Right lobe of liver (tissue), 6 donors: ENCODE measurements at places on chromosomes 5 and 9. TPM values are rescaled to one million over a fixed set of nuclear protein-coding genes. Genes with fewer than 3 reads are reported as not detected.

The GALNT12 gene
- total RNA-seq: not detected

The SLIT3 gene
- total RNA-seq: 0.82 TPM

GRCh38 chr5:170576602-170577535 lies 73.0 kb downstream of the KCNIP1 start:
- H3K27me3 ChIP-seq: no peaks in the 10 kb centered on the region
- no peak for DNase-seq
- no peaks in the 10 kb centered on the region for H3K4me1 ChIP-seq
- H3K4me3 ChIP-seq: no peak overlapping the region

DNA sequence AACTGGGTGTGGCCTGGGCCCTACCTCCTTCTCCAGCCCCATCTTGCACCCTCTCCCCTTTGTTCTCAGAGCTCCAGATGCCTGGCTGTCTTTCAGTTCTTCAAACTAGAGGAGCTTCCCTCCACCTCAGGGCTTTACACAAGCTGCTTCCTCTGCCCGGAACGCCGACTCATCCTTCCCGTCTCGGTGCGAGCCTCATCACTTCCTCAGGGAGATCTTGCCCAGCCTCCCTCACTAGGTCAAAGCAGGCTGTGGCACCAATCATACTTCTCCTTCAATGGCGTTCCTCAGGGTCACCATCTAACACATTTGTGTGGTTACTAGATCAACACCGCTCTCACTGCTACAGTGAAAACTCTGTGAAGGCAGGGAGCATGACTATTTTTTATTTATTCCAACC lies 56.2 kb upstream of the ZSWIM6 start:
- H3K27ac ChIP-seq: no peak overlapping the region
- no peaks in the 10 kb centered on the region for H3K36me3 ChIP-seq
- no peaks in the 10 kb centered on the region for H3K4me1 ChIP-seq
- no peaks in the 10 kb centered on the region for H3K27me3 ChIP-seq
- H3K4me3 ChIP-seq: no peak overlapping the region
- DNase-seq: peak; percentile 81

DNA sequence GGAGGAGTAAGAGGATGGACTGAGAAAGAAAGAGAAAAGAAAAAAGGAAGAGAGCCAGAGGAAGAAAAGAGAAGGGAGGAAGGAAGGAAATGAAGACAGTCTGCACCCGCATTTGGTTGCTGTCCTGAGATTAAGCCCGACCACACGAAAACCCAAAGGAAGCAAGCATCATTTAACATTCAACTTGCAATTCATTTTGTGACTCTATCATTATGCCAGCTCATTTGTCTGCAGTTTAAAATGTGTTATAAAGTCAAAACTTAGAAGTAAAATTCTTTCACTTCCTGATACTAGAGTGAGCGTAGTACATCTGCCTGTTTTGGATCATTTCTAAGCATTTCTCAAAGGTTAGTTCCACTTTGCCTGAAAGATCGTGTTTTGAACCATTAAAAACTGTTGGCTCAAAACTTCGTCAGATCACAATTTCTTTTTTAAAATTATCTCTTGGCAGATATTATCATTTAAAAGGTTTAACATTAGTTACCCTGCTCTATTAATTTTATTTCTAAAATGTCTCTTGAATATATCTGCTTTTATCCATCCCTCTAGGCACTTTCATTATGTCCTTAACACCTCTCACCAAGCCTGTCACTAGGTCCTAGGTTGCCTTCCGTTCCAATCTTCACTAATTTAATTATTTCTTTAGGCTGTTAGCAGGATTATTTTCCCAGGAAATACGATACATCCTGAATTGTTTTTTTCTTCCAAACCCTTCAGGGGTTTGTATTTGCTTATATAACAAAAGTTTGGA lies 240.9 kb downstream of the TLE4 start:
- H3K27me3 ChIP-seq: no peaks in the 10 kb centered on the region
- DNase-seq: no peak
- H3K4me3 ChIP-seq: no peak overlapping the region
- H3K27ac ChIP-seq: no peak overlapping the region

GRCh38 chr9:92294297-92294676 lies 790 bp upstream of the IARS1 start:
- no peaks in the 10 kb centered on the region for H3K27me3 ChIP-seq
- peak overlapping the region; percentile 53 for H3K4me3 ChIP-seq
- DNase-seq: no peak
- H3K4me1 ChIP-seq: no peaks in the 10 kb centered on the region

DNA sequence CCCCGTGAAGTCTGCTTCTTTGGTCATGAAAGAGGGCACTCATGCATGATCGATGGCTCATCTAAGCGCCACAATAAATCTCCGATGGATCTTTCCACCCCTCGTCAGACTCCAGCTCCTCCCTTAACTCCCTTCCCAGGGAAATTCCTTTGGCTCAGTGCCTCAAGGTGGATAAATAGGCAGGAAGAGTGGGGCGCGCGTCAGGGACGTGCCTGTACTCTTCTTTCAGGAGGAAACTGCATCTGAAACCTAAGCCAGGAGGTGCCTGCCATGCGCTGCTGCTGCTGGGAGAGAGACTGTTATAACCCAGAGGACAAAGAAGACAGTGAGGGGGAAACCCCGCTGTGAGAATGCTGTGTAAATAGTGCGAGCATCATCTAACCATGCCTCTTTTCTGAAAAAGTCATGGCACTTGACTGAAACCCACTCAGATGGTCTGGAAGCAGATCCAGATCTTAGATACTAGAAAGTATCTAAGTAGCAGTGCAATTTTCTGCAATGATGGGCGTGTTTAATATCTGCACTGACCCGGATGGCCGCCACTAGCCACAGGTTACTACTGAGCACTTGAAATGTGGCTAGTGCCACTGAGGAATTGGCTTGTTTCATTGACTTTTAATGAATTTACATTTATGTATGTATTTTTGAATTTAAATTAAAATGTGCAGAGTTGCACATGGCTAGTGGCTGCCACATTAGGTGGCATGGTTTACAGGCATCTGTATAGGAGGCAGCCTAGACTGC lies 120.3 kb upstream of the BASP1 start:
- no peaks in the 10 kb centered on the region for H3K27me3 ChIP-seq
- no peaks in the 10 kb centered on the region for H3K4me1 ChIP-seq
- no peak overlapping the region for H3K4me3 ChIP-seq
- no peak overlapping the region for H3K27ac ChIP-seq
- no peak for DNase-seq

GRCh38 chr5:180816608-180817534 lies 14.3 kb upstream of the MGAT1 start:
- no peaks in the 10 kb centered on the region for H3K4me1 ChIP-seq
- no peak overlapping the region for H3K4me3 ChIP-seq
- no peaks in the 10 kb centered on the region for H3K27me3 ChIP-seq
- no peaks in the 10 kb centered on the region for H3K36me3 ChIP-seq
- H3K27ac ChIP-seq: peak overlapping the region; percentile 98
- peak; percentile 71 for DNase-seq
